T1000 (cell line): ENCODE measurements at places on chromosomes 3 and 15.

DNA sequence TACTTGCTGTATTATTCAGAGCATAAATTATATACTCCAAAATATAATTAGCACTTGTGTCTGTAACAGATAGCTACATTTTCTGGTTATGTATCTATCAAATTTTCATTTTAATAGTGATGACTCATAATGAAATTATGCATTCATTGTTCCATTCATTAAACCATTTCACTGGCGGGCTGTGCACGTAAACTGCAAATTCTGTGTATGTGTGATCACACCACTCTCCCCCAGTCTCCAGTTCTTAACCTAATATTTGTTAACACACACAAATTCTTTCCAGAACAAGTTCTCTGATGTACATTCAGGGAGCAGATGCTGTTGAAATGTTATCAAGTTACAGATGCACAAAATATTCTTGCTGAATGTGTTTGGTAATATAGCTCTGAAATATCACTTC, 3.8 kb upstream of the KCNMB2 start:
- DNase-seq = no peak

- no peak for DNase-seq
Measured at GRCh38 chr3:148369381-148369780, 328.3 kb upstream of the AGTR1 start.

- no peak for DNase-seq
Measured at GRCh38 chr3:139830817-139831216, 104.2 kb upstream of the CLSTN2 start.

DNA sequence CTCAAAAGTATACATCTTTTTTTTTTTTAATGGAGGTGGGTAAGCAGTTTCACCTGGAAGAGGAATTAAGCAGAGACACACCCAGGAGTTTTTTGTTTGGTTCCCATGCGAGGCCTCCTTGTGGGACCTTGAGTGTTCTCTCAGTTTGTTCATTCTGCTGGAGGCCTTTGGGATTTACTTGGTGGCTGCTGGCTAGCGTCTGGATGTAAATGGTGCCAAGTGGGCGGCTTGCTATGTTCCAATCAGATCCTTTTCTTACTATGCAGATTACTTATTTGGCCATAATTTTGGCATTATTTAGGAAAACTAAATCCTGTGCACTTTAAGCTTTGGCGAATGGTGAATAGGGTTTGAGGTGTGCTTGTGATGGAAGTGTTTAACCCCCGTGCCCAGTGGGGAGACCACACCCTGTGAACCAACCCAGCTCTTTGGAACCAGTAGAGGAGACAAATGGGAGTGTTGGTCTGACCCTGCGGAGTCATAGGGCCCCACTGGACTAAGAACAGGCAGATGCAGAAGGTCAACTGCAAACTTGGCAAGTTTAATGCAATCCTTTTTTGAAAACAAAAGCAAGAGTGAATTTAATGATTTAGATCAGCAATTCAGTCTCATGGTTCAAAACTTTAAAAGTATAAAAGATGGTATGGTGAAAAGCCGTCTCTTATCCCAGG, 79.4 kb downstream of the EBLN2 start:
- DNase-seq = no peak

- DNase-seq = peak; percentile 48
Measured at GRCh38 chr3:127547761-127548605, 42.5 kb downstream of the TPRA1 start.

DNA sequence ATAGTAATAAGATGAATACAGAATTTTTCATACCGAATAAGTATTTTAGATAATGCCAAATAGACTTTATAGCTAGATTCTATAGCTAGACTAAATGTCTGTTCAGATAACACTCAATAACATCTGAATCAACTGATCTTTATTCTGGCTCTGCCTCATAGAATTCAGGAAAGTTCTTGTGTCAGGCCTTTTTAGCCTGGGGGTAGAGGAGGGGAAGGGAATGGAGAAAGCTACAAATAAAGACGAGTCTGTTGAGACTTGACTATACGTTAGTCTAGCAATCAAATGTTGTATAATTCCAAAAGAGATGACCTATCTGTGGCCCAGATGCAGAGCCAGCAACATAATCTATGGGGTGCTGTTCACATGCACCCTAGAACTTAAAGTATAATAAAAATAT, 106.6 kb upstream of the ABI3BP start:
- no peak for DNase-seq

DNA sequence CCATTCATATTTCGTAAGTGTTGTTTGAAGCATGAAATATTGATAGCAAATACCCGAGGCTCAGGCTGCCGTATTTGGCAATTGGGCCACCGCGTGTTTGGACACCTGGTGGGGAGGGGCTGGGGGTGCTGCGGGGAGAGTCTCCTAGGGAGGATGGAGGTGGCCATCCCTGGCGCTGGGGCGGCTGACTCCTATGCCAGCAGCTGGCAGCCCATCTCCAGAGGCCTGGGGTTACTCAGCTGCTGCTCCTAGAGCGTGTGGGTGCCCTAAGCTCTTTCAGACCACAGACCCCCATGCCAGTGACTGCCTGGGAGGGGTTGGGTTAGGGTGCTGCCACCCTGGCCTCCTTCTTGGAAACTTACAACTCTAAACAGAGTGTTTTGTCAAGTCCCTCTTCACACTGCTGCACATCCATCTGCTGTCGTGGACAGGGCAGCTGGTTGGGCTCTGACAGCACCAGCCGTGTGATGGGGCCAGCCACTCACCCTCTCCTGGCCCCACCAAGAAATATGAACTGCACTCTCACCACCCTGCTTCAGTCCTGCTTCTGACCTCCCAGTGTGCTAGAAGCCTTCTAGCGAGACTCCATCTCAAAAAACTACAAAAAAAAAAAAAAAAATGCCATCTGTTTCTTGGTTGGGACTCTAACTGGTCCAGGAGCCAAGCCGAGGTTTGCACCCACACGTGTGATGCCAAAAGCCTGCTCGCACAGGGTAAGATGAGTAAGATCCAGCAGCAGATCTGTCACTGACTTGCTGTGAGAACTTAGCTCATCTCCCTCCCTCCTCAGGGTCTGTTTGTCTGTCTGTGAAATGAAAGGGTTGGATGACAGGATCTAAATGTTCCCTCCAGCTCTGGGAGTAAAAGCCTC, 156.2 kb downstream of the MEGF11 start:
- DNase-seq = no peak

- no peak for DNase-seq
Measured at GRCh38 chr3:96915445-96915844, 101.1 kb downstream of the EPHA6 start.

- DNase-seq = no peak
Measured at GRCh38 chr3:169169340-169169963, 494.1 kb downstream of the MECOM start.

DNA sequence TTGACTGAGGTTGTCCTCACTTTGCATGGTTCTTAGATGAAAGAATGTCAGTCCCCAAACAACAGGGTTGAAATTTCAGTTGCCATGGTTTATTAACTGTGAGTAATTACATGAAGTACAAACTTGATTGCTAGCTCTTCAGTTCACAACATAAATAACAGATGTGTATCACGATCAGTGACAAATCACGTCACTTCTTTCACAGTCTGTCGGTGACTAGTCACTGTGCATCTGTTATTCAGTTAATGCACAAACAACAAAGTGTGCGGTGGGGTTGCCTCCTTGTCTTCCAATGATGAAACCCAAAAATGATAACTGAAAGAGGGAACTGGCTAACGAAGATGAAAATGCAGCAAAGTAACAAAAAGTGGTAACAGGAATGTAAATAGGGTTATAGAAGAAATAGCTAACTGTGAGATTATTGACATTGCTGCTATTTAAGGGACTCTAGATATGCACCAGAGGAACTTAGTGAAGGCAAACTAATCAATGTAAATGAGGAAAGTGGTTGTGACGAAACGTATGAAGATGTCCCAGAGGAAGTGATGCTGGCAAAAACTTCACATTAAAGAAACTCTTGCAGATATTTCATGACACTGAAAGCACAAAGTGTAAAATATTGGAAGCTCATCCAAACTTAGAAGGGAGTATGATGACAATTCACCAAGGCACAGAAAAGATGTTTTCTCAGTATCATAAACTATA, 159.3 kb downstream of the WDR76 start:
- no peak for DNase-seq

- peak; percentile 3 for DNase-seq
Measured at GRCh38 chr15:82663186-82663600, 16.0 kb upstream of the CPEB1 start.

- no peak for DNase-seq
Measured at GRCh38 chr15:77482570-77482969, 61.9 kb downstream of the HMG20A start.

DNA sequence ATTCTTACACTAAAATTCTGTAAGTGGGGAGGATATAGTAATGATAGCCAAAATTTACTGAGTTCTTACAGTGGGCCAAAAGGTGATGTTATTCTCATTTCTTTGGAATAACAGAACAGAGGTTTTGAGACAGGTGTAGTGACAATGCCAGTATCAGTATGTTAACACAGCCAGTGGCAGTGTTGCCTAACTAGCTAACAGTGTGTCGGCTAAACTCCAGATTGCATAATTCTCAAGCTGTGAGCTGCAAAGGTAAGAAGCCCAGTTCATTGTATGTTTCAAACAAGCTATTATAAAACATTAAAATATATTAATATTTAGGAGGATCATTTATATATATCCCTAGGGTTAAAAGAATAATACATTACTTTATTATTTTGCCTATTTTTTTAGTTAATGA, 920 bp downstream of the SLC15A2 start:
- DNase-seq = no peak

GRCh38 chr3:188683032-188683521, 488.7 kb upstream of the TPRG1 start:
- DNase-seq = no peak

- DNase-seq = no peak
Measured at GRCh38 chr15:59447367-59447766, 9.4 kb downstream of the FAM81A start.

- DNase-seq = no peak
Measured at GRCh38 chr3:181892848-181893247, 181.1 kb downstream of the SOX2 start.

DNA sequence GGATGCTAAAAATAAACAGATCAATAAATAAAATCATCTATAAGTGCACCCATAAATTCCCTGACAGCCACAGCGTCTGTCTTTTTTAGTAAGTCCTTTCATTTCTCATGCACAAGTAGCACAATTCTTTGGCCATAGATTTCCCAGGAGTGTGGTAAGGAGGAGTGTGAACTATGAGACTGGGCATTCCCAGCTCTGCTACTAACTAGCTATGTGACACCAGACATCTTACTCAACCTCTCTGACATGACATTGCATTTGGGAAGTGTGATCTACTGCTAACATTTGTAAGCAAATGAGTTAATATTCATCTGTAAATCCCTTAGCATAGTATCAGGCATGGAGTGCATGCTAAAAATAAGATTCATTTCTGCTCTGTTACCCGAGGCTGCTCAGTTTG, 301.7 kb downstream of the NTRK3 start:
- no peak for DNase-seq
